HFFc6 (cell line): ENCODE measurements at places on chromosomes 5 and 9. TPM values are rescaled to one million over a fixed set of nuclear protein-coding genes. Genes with fewer than 3 reads are reported as not detected.

The CYLC2 gene
- not detected in 3 replicates for total RNA-seq

DNA sequence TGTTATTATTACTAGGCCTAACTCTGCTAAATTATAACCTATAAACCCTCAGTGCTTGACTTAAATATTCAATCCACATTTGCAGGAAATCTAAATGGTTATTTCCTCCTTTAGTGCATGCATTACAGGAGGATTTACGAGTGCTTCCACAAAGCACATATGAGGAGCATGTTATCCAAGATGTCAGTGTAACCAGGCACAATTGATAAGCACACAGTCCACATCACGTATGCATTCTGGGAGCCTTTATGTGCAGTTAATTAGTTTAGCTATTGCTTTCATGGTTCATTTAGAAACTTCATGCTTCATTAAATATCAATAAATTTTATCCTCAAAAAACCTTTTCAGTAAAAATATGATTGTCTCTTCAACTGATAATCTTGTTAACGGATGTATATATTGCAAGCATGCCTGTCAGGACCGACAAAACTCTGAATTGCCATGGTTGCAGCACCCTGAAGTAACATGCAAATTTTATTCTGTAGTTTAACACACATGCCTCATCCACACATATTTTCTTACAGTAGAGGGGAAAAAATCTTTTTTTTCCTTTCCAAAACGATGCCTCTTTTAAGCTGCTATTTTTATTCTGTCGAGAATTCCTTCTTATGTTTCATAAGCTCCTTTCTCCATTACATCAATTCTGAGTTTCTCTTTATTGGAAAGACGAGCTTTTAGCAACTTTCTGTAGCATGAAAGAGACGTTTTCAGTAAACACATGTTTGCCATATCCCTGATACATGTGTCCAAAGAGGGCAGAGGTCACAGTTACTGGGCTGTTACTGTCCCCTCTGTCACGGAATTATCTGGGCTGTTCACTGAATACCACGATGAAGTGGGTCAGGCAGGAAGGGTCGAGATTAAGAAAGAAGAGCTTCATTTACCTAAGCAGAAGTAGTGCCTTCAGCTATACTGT is 142.0 kb downstream of the GLIS3 start:
- no peak for DNase-seq

- no peak for DNase-seq
Observed at GRCh38 chr9:113898151-113898550, 22.0 kb downstream of the ZNF618 start.

DNA sequence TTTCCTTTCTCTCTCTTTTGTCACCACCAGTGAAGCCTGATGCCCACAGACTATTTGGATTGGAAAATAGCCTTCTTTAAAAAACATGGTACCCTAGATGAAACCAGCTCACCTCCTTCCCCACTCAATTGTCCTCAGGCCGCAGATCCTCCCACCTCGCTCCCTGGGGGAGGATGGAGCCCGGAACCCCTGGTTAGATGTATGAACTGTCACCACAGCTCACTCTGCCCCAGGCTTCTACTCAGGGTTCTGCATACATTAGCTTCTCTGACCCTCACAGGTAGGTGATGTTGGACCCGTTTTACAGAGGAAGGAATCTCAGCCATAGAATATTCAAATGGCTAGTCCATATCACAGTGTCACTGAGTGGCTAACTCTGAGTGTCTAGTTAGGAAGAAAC is 1.8 kb downstream of the MAMDC2 start:
- DNase-seq, result no peak

- DNase-seq, result peak; percentile 25
Observed at GRCh38 chr9:83355024-83355444, 183.2 kb downstream of the FRMD3 start.

The EGR1 gene
- 130 and 137 TPM in 2 replicates for total RNA-seq

GRCh38 chr5:82396871-82397514 is 118.8 kb upstream of the RPS23 start:
- peak; percentile 100 for DNase-seq

The NUTM2G gene
- not detected in 3 replicates for total RNA-seq

DNA sequence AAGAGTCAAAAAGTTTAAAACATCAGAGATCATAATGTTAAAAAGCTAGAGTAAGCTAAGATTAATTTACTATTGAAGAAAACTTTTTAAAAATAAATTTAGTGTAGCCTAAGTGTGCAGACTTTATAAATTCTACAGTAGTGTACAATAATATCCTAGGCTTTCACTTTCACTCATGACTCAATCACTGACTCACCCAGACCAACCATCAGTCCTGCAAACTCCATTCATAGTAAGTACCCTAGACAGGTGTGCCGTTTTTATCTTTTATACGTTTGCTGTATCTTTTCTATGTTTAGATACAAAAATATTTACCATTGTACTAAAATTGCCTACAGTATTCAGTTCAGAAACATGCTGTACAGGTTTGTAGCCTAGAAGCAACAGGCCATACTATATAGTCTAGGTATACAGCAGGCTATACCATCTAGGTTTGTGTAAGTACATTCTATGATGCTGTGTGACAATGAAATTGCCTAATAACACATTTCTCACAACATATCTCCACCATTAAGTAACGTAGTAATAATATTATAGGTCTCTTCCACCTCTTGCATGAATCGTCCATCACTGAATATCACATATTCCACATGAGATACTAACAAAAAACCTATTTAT is 59.2 kb downstream of the MEGF9 start:
- DNase-seq, result peak; percentile 27

DNA sequence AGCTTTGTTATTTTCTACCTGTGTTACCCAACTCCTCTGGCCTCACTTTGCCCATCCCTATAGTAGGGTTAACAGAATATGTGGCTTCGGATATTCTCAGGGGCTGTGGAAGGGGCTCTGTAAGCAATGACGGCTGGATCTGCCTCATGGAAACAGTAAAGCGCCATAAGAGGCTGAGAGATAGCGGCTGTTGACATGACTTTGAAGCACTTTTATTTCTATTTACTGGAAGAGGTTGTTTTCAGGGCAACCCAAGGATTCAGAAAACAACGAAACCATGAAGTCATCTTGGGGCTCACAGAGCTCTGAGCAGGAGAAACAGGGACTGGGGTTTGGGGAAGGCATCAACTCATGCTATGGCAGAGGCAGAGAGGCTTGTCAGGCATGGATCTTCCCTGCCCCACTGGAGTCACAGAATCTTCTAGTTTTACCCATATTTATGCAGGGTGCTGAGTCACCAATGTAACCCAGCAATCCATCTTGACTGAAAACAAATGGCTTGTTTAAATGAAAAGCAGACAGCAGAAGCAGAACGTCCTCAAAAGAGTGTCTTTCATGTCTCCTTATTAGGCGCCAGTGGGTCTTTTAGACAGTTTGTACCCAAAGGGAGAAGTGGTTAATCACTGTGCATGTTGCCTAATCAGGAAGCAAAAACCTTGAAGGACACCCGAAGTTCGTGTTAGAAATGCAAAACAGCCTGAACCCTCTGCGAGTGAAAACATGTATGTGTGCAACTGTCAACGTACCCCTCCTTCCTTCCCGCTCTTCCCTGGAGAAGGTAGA is 113.0 kb downstream of the COL23A1 start:
- no peak for DNase-seq

DNA sequence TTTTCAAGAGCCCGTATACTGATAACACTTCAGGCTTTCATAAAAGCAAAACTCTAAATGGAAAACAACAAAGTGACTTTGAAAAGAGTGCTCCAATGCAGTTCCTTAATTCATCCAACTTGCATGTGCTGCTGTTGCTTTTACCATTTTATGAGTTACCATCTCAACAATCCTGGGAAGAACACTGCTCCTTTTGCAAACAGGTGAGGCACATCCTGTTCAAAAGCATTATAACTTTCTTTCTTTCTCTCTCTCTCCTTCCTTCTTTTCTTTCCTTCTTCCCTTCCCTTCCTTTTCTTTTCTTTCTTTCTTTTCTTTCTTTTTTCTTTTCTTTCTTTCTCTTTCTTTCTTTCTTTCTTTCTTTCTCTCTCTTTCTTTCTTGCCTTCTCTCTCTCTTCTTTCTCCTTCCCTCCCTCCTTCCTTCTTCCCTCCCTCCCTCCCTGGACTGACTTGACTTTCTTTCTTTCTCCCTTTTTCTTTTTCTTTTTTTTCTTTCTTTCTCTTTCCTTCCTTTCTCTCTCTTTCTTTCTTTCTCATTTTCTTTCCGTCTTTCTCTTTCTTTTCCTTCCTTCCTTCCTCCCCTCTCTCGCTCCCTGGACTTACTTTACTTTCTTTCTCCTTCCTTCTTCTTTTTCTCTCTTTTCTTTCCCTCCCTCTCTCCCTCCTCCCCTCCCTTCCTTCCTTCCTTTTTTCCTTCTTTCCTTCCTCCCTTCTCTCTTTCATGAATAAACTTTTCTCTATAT is 11.2 kb upstream of the PARP8 start:
- no peak for DNase-seq

- DNase-seq, result no peak
Observed at GRCh38 chr9:90629991-90630390, 12.6 kb downstream of the DIRAS2 start.

The N4BP3 gene
- 0.02 TPM in 1 of 3 replicates, not detected in the others for total RNA-seq

The FIBCD1 gene
- total RNA-seq, result 1.9 to 8.7 TPM (median 3.4 TPM) in 3 replicates

DNA sequence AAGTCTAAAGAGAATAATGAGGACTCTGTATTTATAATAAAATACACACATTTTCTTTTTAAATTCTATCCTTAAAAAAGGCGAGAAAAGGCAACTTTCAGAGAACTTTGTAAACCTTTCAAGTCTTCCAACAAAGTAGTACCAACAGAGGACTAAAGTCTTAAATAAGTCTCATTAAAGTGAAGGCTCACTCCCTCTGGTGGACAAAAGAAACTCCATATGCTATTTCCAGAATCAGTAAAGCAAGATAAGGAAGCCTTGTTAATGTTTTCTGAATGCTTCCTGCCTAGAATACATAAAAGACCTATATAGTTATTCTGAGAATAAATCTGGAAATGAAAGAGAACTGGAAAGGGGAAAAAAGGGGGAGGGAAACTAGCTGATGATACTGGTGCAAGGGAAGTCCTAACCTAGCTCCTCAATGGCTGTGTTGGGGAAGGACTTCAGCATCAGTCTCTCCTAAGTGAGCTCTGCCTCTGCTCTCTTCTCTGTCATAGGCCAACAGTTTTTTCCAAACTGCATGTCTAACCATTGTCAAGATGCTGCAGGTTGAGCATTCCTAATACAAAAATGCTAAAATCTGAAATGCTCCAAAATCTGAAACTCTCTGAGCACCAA is 7.2 kb downstream of the HMGCS1 start:
- DNase-seq, result peak; percentile 59

The TAS2R1 gene
- total RNA-seq, result 0.31 TPM in 1 of 3 replicates, not detected in the others

GRCh38 chr9:19130436-19130835 is 3.1 kb upstream of the PLIN2 start:
- no peak for DNase-seq

- DNase-seq, result no peak
Observed at GRCh38 chr5:7376871-7377270, 19.1 kb upstream of the ADCY2 start.

DNA sequence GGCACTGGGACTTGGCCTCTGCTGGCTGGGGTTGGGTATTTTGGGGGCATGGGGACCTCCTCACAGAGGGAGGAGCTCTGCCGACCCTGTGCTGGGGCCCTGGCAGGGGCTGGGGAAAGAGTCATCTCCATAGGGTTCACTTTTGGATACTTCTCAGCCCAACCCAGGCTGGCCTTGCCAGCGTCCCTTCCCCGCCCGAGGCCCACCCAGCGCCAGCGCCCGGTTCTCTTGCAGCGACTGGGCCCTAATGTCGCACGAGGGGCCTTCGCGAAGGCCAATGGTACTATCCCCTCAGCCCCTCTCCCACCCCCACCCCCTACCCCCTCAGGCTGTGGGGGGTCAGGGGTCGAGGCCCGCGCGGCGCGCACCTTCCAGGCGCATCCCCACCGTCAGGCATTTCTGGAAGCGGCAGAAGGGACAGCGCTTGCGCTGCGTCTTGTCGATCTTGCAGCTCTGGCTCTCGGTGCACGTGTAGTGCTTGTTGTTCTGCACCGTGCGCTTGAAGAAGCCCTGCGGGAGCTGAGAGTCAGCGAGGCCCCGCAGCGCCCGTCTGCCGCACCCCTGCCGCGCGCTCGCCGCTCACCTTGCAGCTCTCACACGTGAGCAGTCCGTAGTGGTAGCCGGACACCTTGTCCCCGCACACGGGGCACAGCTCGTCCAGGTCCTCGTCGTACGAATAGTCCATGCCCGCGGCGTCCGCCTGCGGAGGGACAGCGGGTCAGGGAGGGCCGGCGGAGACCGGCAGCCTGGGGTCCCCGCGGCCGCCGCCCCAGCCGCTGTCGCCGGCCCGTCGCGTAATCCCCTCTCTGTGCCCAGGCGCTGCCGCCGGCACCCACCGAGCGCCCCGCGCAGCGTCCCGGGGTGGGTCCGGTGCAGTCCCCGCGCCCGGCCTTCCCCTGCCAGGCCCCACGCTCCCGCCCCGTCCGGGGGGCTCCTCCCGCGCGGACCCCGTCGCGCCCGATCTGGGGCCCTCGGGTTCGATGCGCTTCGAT is 4.2 kb downstream of the NR5A1 start:
- no peak for DNase-seq
